ENCODE measurements at places on chromosomes 11 and 22. TPM values are rescaled to one million over a fixed set of nuclear protein-coding genes. Genes with fewer than 3 reads are reported as not detected.

DNA sequence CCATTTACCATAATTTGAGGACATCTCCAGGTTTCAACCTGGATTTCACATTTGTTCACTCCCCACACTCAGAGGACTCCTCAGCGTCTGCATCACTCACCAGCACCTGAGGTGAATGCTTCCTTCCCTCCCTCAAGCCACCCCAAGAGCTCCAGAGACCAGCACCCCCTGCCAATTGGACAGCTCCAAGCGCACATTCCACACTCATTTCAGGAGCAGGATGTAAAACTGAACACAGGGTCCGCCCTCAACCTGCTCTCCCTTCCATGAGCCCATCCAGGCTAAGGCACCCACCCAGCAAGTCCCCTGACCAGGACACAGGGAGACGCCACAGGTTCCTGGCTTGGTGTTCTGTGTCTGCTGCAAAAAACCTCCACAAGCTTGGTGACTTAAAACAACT is 3.9 kb downstream of the SCGB1D1 start:
- DNase-seq: peak; percentile 84

GRCh38 chr22:45877036-45877380 is 100.0 kb downstream of the WNT7B start:
- no peak for DNase-seq

- no peak for DNase-seq
Measured at GRCh38 chr11:37999171-37999570, 1401.1 kb upstream of the RAG2 start.

GRCh38 chr11:79269611-79270307 is 171.1 kb downstream of the TENM4 start:
- DNase-seq: peak; percentile 87

- DNase-seq: no peak
Measured at GRCh38 chr11:131785801-131786200, 415.4 kb downstream of the NTM start.

The FGF4 gene
- 3.5 TPM for total RNA-seq

DNA sequence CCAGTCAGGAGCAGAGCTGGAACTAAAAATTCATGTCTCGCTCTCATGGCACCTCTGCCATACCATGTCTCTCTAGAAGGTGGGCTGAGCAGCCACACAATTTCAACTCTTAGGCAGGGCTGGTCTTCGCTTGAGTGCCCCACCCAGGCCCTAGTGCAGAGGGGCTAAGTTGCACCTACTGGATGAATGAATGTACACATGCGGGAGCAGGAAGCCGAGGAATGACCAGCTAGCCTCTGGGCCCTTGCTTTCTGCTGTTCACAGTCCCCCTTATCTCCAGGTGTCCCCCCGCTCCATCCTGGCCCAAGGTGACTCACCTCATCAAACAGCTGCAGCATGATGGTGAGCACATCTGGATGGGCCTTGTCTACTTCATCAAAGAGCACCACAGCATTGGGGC is 57.5 kb upstream of the PHOX2A start:
- peak; percentile 10 for DNase-seq

DNA sequence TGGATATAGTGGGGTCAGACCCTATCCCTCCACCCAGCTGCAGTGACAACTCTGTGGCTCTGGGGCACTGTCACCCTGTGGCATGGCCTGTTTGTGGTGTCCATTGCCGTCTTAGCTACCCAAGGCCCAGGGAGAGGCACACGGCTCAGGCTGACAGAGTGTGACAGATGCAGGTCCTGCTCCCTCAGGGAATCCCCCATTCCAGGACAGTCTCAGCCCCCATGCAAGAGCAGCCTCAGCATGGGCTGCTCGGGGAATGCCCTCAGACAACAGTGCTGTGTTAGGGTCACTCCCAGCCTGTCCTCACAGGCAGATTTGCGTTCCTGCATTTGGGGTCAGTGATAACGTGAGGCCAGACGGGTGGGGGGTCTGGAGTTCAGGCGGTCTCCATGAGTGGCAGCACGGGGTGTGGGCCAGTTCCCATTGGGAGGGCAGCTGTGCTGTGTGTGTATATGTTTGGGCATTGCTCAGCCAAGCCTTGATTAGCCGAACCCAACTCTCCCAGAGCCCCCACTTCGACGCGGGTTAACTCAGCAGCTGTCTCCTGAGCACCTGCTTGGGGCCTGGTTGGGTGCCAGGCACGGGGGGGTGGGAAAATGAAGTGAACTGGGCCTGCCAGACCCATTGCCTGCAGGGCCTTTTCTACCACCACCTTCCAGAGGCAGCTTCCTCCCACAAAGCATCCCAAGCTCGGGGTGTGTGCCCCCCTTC is 5.3 kb upstream of the KCNQ1OT1 start:
- DNase-seq: no peak

The MYRF gene
- total RNA-seq: 61.7 TPM

- DNase-seq: peak; percentile 63
Measured at GRCh38 chr11:62054484-62055121, 69.2 kb upstream of the INCENP start.

DNA sequence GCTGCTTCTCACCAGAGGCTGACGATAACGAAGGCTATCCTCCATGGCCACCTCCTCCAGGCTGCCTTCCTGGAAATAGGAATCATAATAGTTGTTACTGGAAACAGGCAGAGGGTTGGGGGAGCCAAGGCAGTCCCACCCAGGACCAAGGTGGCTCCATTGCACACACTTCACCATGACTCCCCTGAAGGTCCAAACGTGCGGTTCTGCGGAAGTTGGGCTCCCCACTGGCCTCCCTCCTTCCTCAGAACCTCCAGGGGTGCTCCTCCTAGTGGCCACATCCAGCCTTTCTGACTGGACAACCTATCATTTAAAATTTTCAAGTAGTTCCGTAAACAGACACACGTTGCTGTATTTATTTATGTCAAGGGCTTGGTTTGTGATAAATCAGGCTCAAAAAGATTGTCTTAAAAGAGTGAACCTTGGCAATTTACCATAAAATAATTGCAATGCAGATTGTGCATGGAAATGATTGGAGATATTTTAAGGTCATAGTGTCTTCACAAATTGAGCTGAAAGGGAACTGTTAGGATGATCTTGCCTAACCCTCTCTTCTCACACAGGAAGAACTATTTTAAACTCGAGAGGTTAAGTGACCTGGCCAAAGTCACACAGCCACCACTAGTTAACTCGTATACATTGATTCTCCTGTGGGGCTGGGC is 1.4 kb upstream of the TCN2 start:
- DNase-seq: peak; percentile 76

DNA sequence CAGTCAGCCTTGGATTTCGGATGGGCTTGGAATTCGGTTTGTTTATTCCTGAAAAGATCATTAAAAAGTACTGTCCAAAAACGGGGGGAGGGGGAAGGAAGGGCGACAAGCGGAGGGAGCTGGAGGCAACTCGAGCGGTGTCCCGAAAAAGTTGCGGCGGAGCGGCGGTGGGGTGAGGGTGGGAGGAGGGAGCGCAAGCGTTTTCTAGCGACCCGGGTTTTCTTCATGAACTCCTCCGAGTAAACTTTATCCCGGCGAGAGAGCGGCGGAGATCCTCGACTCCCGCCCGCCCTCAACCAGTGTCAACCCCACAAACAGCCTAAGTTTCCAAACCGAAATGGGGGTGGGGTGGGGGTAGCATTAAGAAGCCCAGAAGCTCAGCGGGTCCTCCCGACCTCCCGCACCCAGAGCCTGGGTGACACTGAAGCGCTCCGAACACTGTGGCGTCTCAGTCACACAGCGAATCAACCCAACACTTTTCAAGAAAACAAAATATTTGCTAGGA is 133.0 kb upstream of the C11orf58 start:
- DNase-seq: peak; percentile 78

DNA sequence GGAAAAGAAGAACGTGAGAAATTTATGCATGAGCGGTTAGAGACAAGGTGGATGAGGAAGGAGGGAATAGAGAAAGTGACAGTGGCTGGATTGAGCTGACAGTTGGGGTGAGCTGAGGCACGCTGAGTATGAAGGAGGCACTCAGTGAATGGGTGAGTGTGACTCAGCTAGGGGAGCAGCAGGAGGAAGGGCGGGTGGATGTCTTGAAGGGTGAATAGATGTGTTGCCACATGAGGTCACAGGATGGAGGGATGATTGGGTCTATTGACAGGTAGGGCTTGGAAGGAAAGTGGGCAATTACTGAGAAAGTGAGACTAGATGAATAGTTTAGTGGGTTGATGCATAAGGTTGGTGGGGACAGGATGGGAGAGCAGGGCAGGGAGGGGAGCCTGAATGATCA is 8.0 kb downstream of the IFITM10 start:
- no peak for DNase-seq

GRCh38 chr22:34570408-34570807 is 495.6 kb upstream of the ISX start:
- DNase-seq: no peak

GRCh38 chr11:7703740-7704139 is 2.5 kb downstream of the OVCH2 start:
- no peak for DNase-seq

GRCh38 chr11:86503131-86503530 is 128.4 kb downstream of the CCDC81 start:
- DNase-seq: no peak

GRCh38 chr11:70650075-70650909 is 252.0 kb downstream of the CTTN start:
- peak; percentile 96 for DNase-seq

GRCh38 chr11:1436468-1437039 is 46.8 kb downstream of the BRSK2 start:
- peak; percentile 74 for DNase-seq

DNA sequence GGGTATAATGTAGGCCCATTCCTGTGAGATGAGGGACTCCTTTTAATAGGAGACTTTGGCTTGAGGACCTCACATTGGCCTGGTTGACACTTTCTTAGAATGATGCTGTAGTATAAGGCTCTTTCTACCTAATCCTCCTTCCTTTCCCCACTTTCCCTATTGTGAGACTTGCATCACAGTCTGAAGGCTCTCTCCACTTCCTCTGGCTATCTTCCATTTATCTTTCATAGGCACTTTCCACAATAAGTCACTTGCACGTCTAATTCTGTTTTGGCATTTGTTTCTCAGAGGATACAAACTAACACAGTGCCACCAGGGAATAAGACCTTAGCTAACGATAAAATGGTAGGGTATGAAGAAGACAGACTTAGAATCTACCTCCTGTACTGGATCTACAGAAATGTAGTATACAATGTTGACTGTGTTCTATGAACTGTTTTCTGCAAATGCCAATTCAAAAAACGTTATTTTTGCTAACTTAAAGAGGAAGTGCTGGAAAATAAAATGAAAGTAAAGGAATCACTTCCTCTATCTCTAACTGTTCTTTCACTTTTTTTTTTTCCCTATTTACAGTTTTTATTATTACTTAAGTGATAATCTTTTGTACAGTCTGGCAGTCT is 17.9 kb upstream of the PDE3B start:
- DNase-seq: no peak

GRCh38 chr22:33565580-33565995 is 354.7 kb downstream of the LARGE1 start:
- no peak for DNase-seq

DNA sequence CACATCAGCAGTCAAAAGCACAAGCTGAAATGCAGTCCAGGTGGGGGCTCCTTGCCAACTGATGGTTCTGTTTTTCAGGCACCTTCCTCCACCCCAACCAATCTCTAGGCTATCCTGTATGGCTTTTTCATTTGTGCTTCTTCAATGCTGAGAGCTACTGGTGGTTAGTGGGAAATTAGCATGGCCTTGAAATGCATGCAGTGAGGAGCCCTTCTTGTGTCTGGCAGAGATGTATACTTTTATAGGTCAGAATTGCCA is 167.4 kb downstream of the NAV2 start:
- no peak for DNase-seq

GRCh38 chr11:18366286-18366685 is 28.1 kb upstream of the LDHA start:
- no peak for DNase-seq

- DNase-seq: no peak
Measured at GRCh38 chr11:30730011-30730410, 143.9 kb upstream of the MPPED2 start.

The TSPAN32 gene
- not detected for total RNA-seq

The LGR4 gene
- 123 TPM for total RNA-seq

GRCh38 chr11:57379732-57380131 is 1.2 kb downstream of the PRG3 start:
- peak; percentile 93 for DNase-seq

The SAA2 gene
- 0.38 TPM for total RNA-seq

- DNase-seq: peak; percentile 80
Measured at GRCh38 chr11:120696597-120697218, 185.2 kb downstream of the GRIK4 start.

GRCh38 chr22:20863366-20863765 is 4.6 kb downstream of the SNAP29 start:
- no peak for DNase-seq

The CD6 gene
- total RNA-seq: 1.6 TPM

GRCh38 chr11:8333376-8333775 is 69.7 kb upstream of the LMO1 start:
- no peak for DNase-seq

DNA sequence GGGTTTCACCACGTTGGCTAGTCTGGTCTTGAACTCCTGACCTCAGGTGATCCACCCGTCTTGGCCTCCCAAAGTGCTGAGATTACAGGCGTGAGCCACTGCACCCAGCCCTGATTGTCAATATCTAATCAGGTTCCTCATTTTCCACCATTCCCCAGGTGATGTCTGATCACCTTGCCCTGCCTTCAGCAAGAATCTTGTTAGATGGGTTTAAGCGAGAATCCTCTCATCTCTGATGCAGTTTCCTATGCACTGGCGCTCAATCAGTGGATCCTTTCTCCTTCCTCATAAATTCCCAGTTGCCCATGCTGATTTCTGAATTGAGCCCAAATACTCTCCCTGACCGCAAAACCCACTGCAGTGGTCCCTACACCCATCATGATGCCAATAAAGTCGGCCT is 664 bp upstream of the ZC3H7B start:
- no peak for DNase-seq

Data from endodermal cell (in vitro differentiated cells).